ENCODE measurements at places on chromosomes 6 and 20. TPM values are rescaled to one million over a fixed set of nuclear protein-coding genes. Genes with fewer than 3 reads are reported as not detected.

- DNase-seq, result no peak
Observed at GRCh38 chr6:127277878-127278843, 11.5 kb downstream of the RNF146 start.

TSHZ2 gene
- total RNA-seq, result 6.9 TPM

DNA sequence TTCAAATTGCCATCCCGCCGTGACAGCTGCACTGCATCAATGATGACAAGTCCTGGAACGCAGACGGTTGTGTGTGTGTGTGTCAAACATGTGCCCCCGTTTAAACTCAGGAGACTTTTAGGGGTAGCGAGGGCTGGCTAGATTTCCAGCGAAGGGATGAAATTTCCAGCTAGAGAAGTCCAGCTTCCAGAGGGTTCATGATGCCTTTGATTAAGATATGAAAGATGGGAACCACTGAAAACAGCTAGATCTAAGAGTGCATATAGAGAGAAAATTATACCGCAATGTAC is 644 bp downstream of the KIZ start:
- DNase-seq, result peak; percentile 27

PPIL6 gene
- 0.65 TPM for total RNA-seq

PDSS2 gene
- 10.1 TPM for total RNA-seq

DNA sequence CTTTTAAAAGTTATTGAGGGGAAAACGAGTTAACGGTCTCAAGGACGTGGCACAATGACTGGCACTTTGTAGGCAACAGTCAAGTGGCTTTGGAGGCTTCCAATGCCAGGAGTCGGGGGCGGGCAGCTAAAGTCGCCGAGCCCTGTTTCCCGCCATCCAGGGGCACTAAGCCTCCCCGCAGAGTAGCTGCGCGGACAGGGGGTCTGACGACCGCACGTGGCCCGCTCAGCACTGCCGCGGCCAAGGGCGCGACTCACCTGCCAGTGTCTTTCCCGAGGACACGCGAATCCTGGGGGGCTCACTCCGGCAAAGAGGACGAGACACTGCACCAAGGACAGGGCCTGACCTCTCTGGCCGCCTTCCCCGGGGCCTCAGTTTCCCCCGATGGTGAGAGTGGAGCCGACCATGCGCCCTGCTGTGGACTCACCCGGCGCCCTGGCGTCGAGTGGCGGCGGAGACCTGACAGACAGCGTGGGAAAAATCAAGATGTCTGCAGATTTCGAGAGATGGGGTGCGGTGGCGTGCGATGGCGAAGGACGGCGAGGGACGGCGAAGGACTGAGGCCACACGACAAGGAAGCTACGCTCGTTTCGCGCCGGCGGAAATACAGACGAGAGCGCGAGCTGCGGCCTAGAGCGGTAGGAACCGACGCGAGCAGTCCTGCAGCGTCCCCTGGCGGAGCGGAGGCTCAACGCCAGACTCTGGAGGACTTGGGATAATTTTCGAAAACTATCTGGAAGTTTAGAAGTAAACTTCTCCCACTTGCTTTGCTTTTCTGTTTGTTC is at the start of gene SNHG17:
Gene SNHG17, minus strand, starts transcription at position 559 of the 785 bp plus-strand sequence.
- peak; percentile 96 for DNase-seq

STX7 gene
- total RNA-seq, result 21.9 TPM

GRCh38 chr20:26308961-26309360 is 612.3 kb upstream of the ZNF337 start:
- DNase-seq, result no peak

HLA-DOB gene
- total RNA-seq, result not detected

SMLR1 gene
- total RNA-seq, result not detected

GRCh38 chr6:39665861-39666260 is 59.3 kb downstream of the KIF6 start:
- no peak for DNase-seq

Data from fibroblast of the aortic adventitia (primary cell).